ENCODE measurements at places on chromosomes 3 and 15.

- no peak for DNase-seq
Measured at GRCh38 chr3:98897701-98898100, 3.8 kb downstream of the DCBLD2 start.

GRCh38 chr3:149790268-149790667 is 2.1 kb downstream of the ANKUB1 start:
- no peak for DNase-seq

GRCh38 chr15:40471808-40472150 is 995 bp downstream of the CHST14 start:
- DNase-seq, result no peak

- DNase-seq, result no peak
Measured at GRCh38 chr3:78519281-78519680, 1248.5 kb downstream of the ROBO1 start.

- no peak for DNase-seq
Measured at GRCh38 chr3:153169793-153170383, 7.9 kb downstream of the RAP2B start.

- no peak for DNase-seq
Measured at GRCh38 chr3:161551697-161552096, 55.1 kb downstream of the OTOL1 start.

- no peak for DNase-seq
Measured at GRCh38 chr15:56719021-56719612, 14.2 kb downstream of the ZNF280D start.

- no peak for DNase-seq
Measured at GRCh38 chr15:66670175-66670574, 31.9 kb upstream of the SMAD6 start.

GRCh38 chr15:85407421-85408269 is 27.2 kb downstream of the AKAP13 start:
- no peak for DNase-seq

All from GM13976 (cell line).